ENCODE measurements at places on chromosomes 6 and 20. TPM values are rescaled to one million over a fixed set of nuclear protein-coding genes. Genes with fewer than 3 reads are reported as not detected.

- DNase-seq, result no peak
Observed at GRCh38 chr6:30258204-30258603, 45.0 kb upstream of the TRIM26 start.

- no peak for DNase-seq
Observed at GRCh38 chr6:139768196-139768595, 393.7 kb upstream of the CITED2 start.

- no peak for DNase-seq
Observed at GRCh38 chr6:55868771-55869479, 6.5 kb downstream of the BMP5 start.

Gene HDDC2
- 51.0 TPM for total RNA-seq

Gene ANKRD66
- not detected for total RNA-seq

Data from osteocyte (in vitro differentiated cells).